ENCODE measurements at places on chromosomes 1 and 21.

DNA sequence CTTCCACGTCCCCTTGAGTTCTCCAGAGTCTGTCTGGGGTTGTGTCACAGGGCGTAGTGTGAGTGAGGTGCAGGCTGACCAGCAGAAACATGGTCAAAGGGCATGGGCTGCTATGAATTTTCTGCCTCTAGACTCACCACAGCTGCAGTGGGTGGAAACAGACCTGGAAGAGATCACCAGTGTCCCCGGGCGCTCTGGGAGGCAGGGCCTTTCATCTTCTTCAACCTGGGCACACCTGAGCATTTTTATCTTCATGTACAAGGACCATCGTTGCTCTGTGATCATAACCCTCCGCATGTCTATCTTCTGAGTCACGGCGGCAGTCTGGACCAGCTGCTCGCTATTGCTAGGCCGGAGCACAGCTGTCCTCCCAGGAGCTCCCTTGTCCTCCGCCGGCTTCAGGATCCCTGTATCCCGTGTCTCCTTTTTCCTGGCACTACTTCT, 29.6 kb downstream of the DEGS1 start:
- no peak for DNase-seq

DNA sequence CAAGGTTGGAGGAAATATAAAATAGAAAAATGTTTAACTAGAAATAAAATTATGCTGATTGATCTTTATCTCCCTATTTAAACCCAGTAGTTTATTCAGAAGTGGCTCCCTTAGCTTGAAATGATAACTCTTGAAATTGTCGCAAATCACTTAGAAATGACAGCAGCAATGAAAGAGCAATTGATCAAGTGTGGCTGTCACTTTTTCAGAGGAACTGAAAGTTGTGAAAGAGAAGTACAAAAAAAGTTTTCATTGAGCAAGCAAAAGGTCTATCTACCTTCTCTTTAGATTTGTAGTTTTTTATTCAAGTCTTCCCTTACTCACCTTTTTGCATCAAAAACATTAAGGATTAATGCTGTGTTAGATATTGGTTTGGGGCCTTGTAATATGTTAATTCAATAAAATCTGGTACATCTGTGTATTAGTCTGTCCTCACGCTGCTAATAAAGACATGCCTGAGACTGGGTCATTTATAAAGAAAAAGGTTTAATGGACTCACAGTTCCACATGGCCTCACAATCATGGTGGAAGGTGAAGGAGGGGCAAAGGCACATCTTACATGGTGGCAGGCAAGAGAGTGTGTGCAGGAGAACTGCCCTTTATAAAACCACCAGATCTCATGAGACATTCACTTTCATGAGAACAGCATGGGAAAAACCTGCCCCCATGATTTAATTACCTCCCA, 48.3 kb downstream of the LRRC8C start:
- peak; percentile 33 for DNase-seq

DNA sequence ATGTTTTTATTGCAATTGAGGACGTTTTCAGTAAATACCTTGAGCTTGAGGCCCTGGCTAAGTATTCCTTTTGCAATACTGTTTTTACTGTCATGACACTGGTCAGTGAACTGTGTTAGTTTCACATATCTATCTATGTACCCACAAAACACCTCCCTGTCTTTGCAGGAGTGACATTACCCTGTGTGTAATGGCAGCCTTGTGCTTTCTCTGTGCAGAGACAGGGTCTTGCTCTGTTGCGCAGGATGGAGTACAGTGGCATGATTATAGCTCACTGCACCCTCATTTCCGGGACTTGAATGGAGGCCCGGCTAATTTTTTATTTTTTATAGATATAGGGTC, 8.9 kb downstream of the YBX1 start:
- no peak for DNase-seq

DNA sequence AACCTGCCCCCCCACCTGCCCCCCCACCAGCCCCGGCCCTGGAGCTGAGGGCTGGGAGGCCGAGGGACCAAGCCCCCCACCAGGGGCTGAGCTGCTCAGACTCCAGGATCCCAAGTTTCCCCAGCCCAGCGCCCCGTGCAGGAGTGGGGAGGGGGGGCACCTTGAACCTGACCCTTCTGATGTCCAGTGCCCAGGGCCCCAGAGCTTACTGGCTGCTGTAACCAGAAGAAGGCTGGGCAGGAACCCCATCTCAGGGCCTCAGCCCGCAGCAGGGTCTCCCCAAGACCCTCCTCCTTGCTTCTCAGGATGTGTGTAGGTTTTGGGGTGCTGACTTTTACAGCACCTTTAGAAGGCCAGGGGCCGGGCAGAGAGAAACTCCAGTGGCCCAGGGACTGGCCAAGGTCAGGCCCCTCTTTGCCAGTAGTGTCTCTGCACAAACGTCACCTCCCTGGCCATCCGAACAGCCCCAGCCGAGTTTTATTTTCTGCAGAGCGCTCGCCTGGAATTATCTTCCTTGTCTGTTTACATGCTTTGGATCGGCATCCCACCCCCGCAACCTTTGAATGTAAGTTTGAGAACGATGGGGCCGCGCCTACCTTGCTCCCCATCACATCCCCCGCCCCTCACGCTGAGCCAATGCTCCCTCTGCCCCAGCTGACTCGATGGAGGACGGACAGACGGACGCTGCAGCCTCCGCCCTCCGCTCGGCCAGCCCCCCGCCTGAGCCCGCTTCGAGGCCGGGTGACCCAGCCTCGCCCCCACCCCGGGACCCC, 70.1 kb upstream of the CASZ1 start:
- peak; percentile 5 for DNase-seq

GRCh38 chr1:178472531-178472930, 24.2 kb downstream of the CLEC20A start:
- no peak for DNase-seq

DNA sequence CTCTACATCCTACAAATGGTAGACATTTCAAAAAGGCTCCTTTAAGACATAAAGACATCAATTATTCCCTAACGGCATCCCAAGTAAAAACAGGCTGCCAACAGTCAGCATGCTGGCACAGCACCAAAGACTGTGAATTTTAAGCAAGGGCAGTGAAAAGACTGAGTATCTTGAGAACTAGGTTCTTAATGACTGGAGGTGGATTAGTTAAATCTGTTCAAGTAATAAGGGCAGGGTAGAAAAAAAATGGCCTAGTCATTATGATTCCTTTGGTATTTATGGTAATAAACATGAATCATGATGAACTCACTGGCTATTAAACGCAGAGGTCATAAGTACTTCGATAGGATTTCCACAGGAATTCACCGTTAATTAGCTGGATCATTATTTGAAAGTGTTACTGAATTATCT, 75.2 kb downstream of the KIFAP3 start:
- no peak for DNase-seq

- DNase-seq = no peak
Observed at GRCh38 chr1:113456967-113457366, 66.7 kb downstream of the MAGI3 start.

- no peak for DNase-seq
Observed at GRCh38 chr1:110690709-110691365, 16.1 kb upstream of the KCNA3 start.

GRCh38 chr1:42177541-42177981, 13.0 kb upstream of the GUCA2A start:
- DNase-seq = no peak

- no peak for DNase-seq
Observed at GRCh38 chr21:42130441-42130840, 59.3 kb downstream of the UMODL1 start.

- DNase-seq = no peak
Observed at GRCh38 chr1:19869929-19870328, 12.3 kb upstream of the OTUD3 start.

GRCh38 chr1:200538179-200538578, 82.4 kb downstream of the KIF14 start:
- DNase-seq = no peak

- DNase-seq = no peak
Observed at GRCh38 chr1:209893751-209894150, 44.3 kb upstream of the SYT14 start.

GRCh38 chr1:195715652-195716051, 892.6 kb downstream of the KCNT2 start:
- DNase-seq = no peak

- no peak for DNase-seq
Observed at GRCh38 chr1:165056914-165057313, 299.6 kb downstream of the LMX1A start.

- peak; percentile 17 for DNase-seq
Observed at GRCh38 chr1:32071758-32072621, 749 bp upstream of the TMEM39B start.

GRCh38 chr1:7448986-7449385, 322.1 kb upstream of the VAMP3 start:
- no peak for DNase-seq

- no peak for DNase-seq
Observed at GRCh38 chr1:230855886-230856285, 12.4 kb downstream of the C1orf198 start.

DNA sequence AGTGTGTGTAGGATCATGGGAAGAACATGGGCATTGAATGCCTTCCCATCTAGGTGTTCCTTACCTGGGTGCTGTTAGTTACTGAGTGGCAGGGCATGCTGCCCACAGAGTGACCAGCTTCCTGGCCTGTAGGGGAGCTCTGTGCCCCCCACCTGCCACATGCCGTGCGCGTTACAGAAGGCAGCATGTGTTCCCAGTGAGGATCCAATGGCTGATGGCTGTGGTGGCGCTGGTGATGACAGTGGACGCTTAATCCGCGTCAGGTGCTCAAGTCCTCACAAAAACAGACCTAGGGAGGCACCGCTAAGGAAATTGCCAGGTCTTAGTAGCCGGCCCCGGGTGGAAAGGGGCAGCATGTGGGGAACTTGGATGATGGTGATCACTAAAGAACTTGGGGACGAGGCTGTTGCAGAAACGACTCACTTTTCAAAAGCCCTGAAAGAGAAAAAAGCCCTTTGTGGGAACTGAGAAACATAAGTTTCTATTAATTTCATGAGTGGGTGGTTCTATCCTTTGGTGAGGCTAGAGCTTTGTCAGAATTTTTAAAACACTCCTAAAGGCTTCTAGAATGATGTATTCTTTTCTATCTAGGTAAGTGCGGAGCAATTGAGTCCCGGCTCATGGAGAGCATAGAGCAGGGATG, 93.2 kb downstream of the PRDM2 start:
- no peak for DNase-seq

- DNase-seq = no peak
Observed at GRCh38 chr1:58745666-58746065, 38.2 kb downstream of the JUN start.

DNA sequence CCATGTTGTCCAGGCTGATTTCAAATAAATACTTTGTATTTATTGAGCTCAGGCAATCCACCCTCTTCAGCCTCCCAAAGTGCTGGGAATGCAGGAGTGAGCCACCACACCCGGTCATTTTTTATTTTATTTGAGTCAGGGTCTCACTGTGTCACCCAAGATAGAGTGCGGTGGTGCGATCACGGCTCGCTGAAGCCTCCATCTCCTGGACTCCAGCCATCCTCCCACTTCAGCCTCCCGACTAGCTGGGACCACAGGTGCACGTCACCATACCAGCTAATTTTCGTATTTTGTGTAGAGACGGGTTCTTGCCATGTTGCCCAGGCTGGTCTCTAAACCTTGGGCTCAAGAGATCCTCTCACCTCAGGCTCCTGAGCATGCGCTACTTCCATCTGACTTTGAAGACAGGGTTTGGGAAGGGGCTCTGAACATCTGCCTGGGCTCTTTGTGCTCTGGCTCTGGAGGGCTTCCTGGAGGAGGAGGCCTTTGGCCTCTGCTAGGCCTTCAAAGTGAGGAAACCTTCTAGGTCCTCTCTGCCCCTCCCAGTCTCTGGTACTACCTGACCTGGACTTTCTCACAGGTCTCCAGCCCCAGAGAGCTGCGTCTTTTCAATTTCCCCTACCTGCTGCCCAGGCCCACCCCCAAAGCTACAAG, 5.8 kb downstream of the HSPB7 start:
- no peak for DNase-seq
